ENCODE measurements at places on chromosomes 4 and X.

DNA sequence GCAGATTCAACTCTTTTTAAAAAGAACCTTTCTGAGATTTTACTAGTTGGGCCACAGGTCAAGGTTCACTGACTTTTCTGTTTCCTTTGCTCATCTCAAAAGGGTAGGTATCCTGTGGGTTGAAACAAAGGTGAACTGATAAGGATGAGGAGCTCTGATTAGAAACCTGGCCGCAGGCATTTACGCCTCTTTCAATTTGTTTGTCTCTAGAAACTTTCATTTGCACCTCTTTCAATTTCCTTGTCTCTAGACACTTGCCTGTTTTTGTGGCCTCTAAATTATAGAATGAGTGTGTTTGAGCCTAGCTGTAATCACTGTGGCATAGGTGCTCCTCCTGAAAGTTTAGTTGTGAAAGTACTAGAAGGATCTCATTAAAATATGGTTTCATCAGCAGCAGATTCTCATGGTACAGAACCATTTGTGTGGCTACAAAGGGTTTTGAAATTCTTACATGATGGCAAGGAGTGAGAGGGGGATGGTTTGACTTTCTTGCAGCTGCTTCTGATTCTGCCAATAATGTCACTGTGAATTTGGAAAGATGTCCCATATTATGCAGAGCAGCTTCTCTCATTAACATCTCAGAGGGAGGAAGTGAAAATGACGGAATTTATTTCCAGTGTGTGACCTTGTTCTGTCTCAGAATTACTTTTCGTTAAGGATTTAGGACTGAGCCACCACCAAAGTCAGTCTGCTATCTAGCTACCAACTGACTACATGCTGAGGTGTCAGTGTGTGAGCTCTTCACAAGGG is 142.2 kb downstream of the SH2D1A start:
- DNase-seq, result peak; percentile 37

GRCh38 chr4:83591730-83592129 is 55.8 kb downstream of the GPAT3 start:
- DNase-seq, result no peak

GRCh38 chrX:137562096-137562495 is 3.8 kb upstream of the ZIC3 start:
- DNase-seq, result no peak

DNA sequence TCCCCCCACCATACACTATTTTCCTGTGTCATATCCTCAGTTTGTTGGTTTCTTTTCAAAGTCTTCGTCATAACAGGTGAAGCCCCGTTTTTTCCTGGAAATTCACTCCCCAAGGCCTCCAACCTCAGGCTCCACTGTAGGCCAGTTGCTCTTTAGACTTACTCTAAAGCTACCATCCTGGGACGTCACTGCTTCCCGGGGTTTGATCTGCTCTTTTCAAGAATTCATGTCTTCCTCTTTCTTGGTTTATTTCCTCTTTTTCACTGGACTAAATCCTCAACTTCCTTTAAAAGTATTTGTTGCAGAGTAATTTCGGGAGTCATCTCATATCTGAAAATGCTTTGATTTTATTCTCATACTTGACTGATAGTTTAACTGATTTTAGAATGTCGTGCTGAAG is 6.5 kb upstream of the SERTM2 start:
- DNase-seq, result no peak

GRCh38 chrX:4094926-4095325 is 381.5 kb upstream of the PRKX start:
- no peak for DNase-seq

DNA sequence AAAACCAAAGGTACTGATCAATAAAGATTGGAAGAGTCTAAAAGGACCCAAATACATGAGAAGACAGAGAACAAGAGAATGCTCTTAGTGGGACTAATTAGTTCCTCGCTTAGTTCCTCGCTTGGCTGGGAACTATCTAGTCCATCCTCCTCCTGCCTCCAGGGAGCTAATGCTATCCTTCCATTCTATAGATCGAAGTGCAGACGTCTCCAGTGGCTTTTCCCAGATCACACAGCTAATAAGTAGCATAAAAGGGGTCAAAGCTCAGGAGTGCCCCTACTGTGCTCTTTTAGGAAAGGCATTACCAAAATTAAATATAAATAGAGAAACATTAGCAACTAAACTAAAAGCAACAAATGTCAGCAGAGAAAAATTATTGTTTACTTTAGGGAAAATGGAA is 42.3 kb upstream of the PPARGC1A start:
- DNase-seq, result peak; percentile 33

DNA sequence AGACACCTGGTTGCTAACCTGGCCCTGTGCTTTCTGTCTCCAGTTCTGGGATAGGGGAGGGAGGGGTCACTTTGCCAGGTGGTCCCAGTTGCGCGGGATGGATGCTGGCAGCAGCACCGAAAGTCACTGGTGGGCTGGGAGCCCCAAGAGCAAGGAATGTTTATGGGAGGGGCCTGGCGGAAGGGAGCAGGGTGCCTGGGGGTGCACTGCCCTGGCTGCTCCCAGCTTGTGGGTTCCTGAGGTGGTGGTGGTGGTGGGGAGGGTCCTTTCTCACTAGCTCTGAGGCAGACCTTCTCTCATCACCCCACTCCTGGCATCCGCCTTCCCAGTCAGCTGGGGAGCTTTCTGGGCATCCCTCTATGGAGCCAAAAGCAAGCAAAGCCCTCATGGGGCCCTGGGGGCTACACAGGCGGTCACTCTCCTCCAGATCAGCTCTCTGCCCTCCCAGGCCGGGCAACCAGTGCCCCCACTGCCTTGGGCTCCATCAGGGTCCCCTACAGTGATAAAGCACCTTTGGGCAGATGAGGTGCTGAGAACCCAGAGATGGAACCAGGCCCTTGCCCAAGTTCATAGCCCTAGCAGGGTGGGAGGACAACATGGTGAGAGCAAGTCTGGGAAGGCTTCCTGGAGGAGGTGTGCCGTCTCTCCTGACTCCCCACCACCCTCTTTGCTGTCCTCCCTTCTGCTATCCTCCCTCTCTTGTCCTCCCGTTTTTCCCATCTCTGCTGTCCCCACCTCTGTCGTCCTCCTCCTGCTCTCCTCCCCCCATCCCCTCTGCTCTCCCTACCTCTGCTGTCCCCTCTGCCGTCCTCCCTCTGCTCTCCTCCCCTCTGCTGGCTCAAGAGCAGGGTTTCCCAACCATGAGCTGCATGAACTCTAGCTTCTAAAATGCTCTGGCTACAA is 16.0 kb downstream of the FGFR3 start:
- no peak for DNase-seq

- DNase-seq, result no peak
Observed at GRCh38 chr4:26003056-26003455, 89.0 kb downstream of the SMIM20 start.

- DNase-seq, result no peak
Observed at GRCh38 chr4:148980782-148981480, 538.7 kb upstream of the NR3C2 start.

DNA sequence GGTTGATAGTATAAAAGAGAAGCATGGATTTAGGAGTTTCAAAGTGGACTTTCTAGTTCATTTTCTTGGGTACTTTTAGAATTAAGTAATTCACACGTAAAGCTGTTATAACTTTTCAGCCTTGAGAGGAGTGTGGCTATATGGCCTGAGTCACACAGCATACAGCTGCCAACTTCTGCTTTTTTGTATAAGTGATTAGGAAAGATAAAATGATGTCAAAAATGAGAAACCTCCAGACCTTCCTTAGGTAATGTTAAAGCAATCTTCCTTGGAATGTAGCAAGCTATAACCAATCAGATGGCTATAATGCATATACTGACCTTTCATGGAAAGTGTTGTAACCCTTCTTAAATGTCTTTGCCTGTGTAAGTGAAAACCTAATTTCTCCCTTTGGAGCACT is 39.2 kb downstream of the RAB40AL start:
- DNase-seq, result no peak

- DNase-seq, result peak; percentile 40
Observed at GRCh38 chrX:101219864-101220346, 319 bp downstream of the DRP2 start.
